Breast epithelium (tissue), 4 donors: ENCODE measurements at places on chromosomes 4 and X. TPM values are rescaled to one million over a fixed set of nuclear protein-coding genes. Genes with fewer than 3 reads are reported as not detected.

Gene ATOH1
- not detected for total RNA-seq

- no peak for DNase-seq
Measured at GRCh38 chr4:22676063-22676462, 16.7 kb upstream of the GBA3 start.

Gene ARHGEF38
- total RNA-seq = 56.9 TPM

- no peak for DNase-seq
Measured at GRCh38 chr4:179465131-179465797, 2023.0 kb upstream of the AGA start.

- DNase-seq = no peak
Measured at GRCh38 chrX:2507904-2508627, 7.3 kb upstream of the DHRSX start.

Gene GAGE12J
- not detected for total RNA-seq

Gene SRD5A3
- 20.3 TPM for total RNA-seq

GRCh38 chr4:123598331-123598730 lies 201.7 kb downstream of the SPRY1 start:
- no peak for DNase-seq

DNA sequence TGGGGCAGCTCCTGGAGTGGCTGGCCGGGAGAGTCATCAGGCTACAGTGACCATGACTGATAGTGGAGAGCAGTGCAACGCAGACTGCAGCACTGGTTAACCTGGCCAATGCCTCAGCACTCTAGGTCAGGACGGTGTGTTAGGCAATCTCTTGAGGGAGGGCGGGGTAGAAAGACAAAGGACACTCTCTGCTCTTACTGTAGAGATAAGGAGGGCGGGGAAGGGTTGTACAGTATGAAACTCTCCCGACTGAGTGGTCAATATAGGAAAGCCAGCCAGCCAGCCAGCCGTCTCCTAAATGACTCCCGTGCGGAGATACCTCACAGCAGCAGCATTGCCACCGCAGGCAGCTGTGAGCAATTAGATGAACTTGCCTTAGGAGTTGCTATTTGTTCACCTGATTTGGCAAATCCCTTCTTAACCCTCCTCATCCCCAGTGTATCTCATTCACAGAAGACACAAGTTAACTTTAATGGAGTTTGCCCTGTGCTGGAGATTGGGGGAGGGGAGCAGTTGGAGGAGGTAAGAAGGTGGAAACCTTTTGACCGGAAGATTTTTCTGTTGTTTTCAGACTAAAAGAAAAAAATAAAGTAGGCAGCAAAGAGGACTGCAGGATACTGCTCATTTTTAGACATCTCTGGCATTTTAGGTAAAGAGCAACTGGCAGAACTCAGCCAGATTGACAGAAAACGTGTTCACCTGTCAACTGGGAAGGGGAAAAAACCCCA lies 330.5 kb downstream of the HNRNPD start:
- DNase-seq = no peak

Gene MAP3K15
- not detected for total RNA-seq

DNA sequence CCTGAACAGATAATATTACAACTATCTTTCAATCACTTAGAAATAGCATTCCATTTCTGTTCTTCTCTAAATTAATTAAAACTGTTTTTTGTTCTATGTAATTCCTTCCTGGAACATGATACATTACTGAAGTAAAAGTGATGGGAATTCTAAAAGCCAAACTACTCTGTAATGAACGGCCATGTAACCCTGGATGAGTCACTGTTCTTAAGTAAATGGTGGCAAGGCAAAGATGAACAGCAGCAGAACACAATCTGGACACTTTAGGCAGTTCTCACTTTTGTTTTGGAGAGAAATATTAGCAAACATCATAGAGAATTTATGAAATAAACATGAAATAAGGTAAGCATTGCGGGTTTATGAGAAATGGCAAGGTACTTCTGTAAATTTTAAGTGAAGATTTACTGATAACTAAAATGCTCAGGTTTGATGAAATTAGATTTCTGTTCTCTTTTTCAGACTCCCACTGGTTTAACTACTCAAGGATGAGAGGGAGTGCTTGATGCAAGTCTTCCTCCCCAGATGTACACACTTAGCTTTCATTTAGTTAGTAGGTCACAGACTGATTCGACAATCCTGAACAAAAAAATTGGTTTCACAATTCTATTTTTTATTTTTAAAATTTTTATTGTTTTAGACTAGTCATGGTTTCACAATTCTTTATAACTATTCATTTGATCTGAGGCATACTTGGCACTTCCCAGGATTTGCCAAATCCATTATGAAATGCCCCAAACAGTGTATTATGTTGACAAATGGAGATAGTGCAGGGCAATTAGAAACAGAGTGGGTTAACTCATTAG lies 964 bp upstream of the GPR82 start:
- DNase-seq = no peak

GRCh38 chr4:119559044-119559647 lies 69.5 kb downstream of the PDE5A start:
- no peak for DNase-seq

Gene GAGE2A
- total RNA-seq = not detected

Gene MBNL3
- total RNA-seq = 7.5 TPM

Gene GUCY1A1
- total RNA-seq = 8.2 TPM

Gene MID1IP1
- 103 TPM for total RNA-seq

- DNase-seq = no peak
Measured at GRCh38 chr4:163505374-163505773, 10.9 kb downstream of the TMA16 start.

DNA sequence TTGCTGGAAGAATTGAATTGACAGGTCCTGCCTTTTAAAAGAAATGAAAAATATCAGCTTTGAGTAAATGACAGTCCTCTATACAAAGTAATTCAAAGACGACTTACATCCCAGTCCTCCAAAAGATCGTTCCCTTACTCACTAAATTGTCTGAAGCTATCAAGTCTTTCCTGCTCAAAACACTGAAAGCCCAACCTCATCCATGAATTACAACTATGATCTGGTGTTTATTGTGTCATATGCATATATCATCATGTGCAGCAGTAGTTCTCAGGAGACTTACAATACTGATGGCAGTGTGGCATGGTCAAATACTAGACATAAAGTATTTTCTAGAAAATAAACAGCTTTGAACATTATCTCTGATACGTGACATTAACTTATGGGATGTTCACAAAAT lies 97.8 kb downstream of the PDGFC start:
- DNase-seq = no peak

DNA sequence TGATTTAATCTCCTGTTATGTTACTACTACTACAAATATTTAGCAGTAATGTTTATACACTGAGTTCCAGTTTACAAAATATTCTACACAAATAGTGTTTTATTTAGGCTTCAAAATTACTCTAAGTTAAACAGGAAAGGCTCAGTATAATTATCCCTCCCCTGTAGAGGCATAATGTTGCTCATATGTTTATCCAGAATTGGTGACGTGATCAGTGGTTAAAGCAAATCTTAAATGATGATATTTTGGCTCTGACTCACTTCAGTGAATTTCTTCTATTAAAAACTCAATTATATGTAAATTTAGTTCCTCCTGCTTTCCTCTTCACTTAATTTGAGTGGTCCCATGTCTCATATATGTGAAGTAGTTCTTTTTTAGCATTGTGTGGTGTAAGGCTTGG lies 438.5 kb downstream of the ADGRL3 start:
- no peak for DNase-seq

DNA sequence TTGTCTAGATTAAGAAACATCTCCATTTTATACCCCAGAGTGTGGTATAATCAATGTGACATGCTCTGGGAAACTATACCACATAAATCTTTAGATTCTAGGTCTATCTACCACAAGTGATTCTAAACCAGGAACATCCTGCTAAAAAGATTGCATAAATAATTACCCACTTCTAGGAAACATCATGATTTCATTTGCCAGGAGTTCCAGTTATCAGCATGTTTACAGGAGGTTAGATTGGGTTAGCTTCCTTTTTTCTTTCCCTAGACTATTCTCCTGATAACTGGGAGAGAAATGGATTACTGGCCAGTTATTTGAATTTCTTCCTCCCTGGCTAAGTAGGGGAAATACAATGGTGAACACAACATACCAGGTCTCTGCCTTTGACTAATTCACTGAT lies 230.3 kb upstream of the BOD1L1 start:
- no peak for DNase-seq

- no peak for DNase-seq
Measured at GRCh38 chr4:47830265-47831025, 7.4 kb downstream of the CORIN start.

DNA sequence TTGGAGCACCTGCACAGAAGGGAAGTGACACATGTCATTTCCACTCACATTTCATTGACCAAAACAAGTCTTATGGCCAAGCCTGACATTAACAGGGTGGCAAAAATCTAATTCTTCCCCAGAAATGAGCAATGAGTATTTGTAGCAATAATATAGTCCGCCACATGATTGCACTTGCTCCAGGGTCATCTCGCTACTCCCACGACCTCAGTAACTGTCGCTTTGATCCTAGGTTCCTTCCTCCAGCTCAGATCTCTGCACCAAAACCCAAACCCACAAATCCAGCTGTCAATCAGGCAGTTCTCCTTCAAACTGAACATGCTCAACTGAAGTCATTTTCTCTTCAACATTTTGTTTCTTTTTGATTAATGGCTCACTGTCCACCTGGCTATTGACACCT lies 25.2 kb upstream of the PTTG2 start:
- no peak for DNase-seq

GRCh38 chrX:13110433-13111324 lies 66.3 kb upstream of the FAM9C start:
- no peak for DNase-seq

DNA sequence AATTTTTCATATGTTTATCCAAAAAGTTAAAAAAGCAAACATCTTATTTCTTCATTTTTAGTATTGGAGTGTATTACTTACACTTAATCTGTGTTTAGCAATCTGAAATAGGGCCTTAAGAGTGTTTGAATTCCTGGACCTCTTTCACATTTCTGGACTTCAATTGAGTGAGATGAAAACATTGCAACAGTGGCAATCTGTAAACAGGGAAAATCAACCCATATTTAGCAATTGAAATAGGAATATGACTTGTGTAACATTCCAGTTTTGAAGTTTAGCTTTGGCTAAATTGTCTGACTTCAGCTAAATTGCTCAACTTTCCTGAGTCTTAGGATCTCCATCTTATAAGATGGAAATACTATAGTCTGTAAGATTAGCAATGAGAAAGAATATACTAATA lies 34.6 kb upstream of the FHL1 start:
- no peak for DNase-seq

GRCh38 chr4:153943738-153944415 lies 155.0 kb upstream of the SFRP2 start:
- no peak for DNase-seq

Gene NLGN4X
- total RNA-seq = 0.64 TPM

Gene TMEM271
- total RNA-seq = not detected

DNA sequence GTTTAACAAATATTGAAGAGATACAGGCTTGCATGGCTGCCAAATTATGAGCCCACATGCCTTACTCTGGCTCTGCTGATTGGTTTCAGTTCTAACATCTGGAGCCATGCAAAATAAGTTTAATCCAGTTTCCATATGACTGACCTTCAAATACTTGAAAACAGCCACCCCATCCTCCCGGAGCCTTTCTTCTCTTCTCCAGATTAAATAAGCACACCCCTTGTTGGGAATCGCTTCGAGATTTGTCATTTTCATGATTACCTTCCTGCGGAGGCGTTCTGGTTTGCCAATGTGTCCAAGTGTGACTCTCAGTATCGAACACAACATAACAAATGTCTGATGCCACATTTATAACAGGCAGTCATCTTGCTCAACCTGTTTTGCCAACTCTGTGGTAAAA lies 101.6 kb upstream of the JADE1 start:
- no peak for DNase-seq

- DNase-seq = no peak
Measured at GRCh38 chr4:92172203-92172602, 131.6 kb upstream of the GRID2 start.

Gene GTPBP6
- total RNA-seq = 45.9 TPM

GRCh38 chrX:136742721-136743379 lies 37.9 kb downstream of the ARHGEF6 start:
- no peak for DNase-seq

GRCh38 chr4:1357356-1358248 lies 10.6 kb downstream of the UVSSA start:
- no peak for DNase-seq
